ENCODE measurements at places on chromosomes 6 and 20.
A peak's percentile ranks its signal among the peaks of the same experiment; 100 is the strongest.

GRCh38 chr6:152993431-152993830, 9.1 kb downstream of the MTRF1L start:
- no peak for DNase-seq

- DNase-seq, result peak; percentile 90
Observed at GRCh38 chr20:35699127-35699956, at the start of the genes NFS1 and ROMO1. TSS of gene NFS1 (minus strand) at chr20:35699352. CDS start at chr20:35699288, 64 bp downstream. TSS of gene ROMO1 (plus strand) at chr20:35699405. CDS start at chr20:35699633, 228 bp downstream.

DNA sequence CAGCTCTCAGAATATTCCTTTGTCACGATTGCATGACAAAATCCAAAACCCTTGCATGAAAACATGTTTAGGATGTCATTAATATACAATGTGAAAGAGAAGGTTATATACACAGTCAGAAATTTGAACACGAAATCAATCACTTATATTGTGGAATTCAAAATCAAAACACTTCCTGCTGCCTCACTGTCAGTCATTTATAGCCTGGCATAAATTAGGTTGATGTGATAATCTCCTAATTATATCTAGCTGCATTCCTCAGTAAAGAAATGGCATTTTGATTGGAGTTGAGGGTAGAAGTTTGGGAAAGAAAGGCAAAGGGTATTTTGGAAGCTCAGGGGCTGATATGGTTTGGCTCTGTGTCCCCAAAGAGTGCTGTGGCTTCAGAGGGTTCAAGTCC, 24.1 kb upstream of the BEND6 start:
- DNase-seq, result no peak

DNA sequence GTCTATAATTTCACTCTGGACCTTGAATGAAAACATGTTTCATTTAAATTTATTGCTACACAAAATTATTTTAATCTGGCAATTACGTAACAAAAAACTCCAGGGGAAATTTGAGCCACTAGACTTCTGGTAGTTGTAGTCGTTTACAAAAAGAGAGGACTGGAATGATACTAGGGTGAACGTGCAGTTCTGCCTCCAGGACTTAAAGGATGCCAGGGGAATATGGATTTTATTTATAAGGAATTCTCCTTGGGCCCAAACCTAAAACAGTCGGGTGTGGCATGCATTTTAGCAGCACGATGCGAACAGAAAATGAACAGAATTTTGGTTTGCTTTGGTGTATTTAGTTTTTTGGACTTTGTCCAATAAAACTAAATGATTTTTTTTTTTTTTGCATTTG, 76.9 kb downstream of the PRL start:
- no peak for DNase-seq

- DNase-seq, result no peak
Observed at GRCh38 chr20:57813509-57814269, 103.9 kb upstream of the PMEPA1 start.

DNA sequence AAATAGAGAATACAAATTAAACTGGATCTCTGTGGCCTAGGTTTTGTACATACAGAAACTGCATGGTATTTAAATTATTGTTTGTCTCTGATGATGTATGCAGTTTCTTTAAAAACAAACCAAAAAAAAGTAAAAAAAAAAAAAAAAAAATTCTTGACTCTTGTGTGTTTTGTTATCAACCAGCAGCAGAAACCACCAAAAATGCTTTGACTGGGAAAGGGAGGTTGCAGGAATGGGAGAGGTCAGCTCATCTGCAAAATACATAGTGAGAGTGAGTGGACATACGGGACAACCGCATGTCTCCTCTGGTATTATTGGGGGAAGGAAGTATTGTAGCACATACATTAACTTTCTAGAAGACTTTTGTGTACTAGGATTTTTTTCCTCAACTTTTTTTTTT, 38.0 kb downstream of the TBC1D7 start:
- no peak for DNase-seq

DNA sequence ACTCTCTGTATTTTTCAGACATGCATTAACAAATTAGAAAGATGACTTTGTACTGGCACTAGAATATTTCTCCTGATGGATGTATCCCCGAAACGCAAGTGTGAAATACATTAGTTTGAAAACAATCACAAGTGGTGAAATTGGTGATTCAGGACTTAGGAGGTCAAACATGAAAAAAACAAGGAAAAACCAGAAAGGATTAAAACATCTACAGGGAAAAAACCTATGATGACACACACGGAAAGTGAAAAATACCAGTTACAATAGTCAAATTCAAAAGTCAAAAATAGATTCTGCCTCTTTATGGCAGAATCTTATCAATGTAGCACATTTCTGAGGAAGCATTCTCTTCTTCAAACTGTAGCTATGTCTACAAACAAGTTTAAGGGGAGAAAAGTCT, 129.0 kb upstream of the SGK1 start:
- DNase-seq, result no peak

GRCh38 chr6:162289972-162290371, 437.6 kb downstream of the PRKN start:
- no peak for DNase-seq

DNA sequence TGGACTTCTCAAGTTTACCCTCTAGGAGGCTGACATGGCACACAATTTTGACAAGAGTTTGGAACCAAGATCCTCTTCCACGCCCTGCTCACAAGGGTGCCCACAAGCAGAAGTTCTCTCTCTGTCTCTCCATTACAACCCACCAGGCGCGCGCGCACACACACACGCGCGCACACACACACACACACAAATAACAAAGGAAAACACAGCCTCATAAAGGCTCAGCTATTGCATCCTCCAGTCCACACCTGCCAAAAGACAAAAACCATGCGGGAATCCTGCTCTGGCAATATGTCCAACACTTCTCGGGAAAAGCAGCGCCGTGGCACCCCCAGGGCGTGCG, 870 bp downstream of the PAK5 start:
- no peak for DNase-seq

DNA sequence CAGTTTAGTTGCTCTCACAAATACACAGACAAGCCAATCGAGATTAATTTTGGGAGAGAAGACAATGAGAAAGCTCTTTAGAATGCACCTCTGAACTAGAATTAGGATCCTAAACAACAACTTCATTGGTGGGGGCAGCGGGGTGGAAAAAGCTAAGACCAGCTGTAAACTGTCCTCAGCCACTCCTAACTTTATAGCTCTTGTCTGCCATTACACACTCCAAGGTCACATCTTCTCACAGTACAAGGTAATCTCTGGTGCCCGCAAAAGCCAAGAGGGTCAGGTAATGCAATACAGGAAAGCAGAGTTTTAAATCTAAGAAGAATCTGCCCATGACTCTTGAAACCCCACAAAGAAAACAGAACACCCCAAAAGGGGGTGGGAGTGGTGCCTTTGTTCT, 17.8 kb upstream of the IL22RA2 start:
- DNase-seq, result no peak

DNA sequence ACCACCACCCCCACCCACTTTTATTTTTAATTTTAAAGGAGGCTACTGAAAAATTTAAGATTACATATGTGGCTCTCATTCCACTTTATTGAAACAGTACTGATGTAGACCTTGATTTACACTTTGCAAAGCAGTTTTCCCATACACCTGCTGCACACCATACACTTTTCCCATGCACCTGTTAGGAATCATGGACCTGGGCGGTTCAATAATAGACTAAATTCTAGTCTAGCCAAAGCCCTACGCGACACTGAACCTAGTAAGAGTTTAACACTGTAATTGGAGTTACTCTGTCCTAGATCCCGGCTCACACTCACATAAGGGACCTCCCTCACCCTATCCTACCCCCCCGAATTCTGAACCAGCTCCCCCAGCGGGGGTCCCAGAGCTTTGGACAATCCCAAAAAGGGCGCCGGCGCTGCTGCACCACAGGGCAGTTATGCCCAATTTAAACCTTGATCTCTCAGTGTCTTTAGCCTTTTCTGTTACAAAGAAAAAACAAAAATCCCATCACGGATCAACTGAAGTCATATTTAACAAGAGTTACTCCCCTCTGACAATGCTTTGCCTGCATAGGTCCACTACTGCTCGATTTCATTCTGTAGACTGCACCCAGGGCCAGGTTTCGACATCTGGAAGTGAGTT, 2.4 kb upstream of the GCLC start:
- DNase-seq, result no peak

GRCh38 chr6:121925024-121925423, 474.4 kb upstream of the HSF2 start:
- DNase-seq, result no peak

GRCh38 chr6:32271429-32271828, 47.6 kb upstream of the NOTCH4 start:
- DNase-seq, result peak; percentile 42

DNA sequence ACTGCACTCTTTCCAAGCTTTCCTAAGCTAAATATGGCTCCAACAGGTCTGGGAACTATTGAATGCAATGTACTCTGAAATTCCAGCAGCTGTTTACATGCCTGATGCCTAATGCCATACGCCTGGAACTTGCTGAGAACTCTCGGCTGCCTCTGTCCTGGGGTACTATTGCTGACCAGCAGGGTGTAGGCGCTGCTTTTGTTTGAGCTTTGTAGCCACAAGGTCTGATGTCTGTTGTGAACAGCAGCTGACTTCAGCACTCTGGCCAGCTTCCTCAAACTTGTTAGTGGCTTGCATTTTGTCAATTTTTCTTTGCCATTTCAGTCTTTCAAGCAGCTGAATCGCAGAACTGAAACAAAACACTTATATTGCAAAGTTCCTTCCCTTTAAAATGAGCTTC, 26.7 kb downstream of the SAYSD1 start:
- DNase-seq, result no peak

- DNase-seq, result no peak
Observed at GRCh38 chr6:157200611-157201010, 122.7 kb downstream of the TMEM242 start.

DNA sequence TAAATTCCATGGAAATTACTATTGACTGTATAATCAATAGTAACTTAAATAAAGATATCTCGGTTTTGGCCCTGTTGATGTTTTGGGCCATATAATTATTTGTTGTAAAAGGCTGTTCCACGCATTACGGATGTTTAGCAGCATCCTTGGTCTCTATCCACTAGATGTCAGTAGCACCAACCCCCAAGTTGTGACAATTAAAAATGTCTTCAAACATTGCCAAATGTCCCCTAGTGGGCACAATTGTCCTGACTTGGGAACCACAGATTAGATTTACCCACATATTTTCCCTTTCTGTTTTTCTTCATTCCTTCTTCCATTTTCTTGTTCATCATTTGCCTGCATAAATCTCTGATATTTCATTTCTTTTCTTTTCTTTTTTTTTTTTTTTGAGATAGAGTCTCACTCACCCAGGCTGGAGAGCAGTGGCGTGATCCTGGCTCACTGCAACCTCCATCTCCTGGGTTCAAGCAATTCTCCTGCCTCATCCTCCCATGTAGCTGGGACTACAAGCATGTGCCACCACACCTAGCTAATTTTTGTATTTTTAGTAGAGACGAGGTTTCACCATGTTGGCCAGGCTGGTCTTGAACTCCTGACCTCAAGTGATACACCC, 13.6 kb upstream of the WFDC8 start:
- DNase-seq, result peak; percentile 46

GRCh38 chr6:122702841-122703240, 76.7 kb upstream of the FABP7 start:
- DNase-seq, result no peak

GRCh38 chr6:68094070-68094469, 541.0 kb upstream of the ADGRB3 start:
- DNase-seq, result no peak

- DNase-seq, result no peak
Observed at GRCh38 chr6:1757131-1757530, 147.4 kb downstream of the FOXC1 start.
